HCEC 1CT (cell line): ENCODE measurements at places on chromosomes 3 and 15.

DNA sequence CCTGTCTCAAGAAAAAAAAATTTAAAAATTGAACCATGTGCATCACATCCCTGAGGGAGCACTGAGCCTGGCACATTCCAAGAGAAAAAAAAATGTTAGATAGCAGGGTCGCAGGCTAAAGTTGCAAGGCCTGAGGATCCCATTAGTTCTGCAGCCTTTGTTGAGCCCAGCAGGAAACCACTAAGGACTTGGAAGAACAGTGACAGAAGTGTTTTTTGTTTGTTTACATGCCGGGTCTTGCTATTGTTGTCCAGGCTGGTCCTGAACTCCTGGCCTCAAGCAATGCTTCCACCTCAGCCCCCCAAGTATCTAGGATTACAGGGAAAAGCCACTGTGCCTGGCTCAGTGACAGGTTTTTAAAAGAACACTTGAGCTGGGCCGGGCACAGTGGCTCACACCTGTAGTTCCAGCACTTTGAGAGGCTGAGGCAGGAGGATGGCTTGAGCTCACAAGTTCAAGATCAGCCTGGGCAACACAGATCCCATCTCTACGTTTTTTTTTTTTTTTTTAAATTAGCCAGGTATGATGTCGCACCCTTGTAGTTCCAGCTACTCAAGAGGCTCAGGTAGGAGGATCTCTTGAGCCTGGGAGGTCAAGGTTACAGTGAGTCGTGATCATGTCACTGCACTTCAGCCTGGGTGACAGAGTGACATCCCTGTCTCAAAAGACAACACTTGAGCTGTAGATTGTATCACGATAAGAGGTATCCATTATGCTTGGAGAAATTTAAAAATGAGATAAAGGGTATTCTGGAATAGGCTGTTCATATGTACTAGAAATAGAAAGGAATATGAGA lies 15.2 kb downstream of the CHAC1 start:
- no peak for DNase-seq

DNA sequence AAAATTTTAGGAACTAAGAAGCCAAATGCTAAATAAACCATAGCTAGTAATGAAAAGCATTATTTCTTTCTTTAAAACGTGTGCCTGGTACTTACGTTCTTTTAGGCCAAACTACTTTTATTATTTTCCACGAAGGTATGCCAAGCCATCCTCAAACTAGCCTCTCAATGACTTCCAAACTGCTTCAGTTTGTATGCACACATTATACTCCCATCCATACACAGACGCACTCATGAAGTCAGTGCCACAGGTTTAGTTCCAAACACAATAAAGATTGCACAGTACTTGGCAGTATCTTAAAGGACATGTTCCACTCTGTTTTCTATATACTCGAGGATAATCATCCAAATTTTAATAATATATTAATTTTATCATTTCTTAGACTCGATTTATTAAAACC lies 609.2 kb upstream of the ZNF385D start:
- DNase-seq: no peak

GRCh38 chr3:84965141-84965540 lies 6.4 kb downstream of the CADM2 start:
- DNase-seq: no peak

GRCh38 chr15:96107916-96108315 lies 222.6 kb upstream of the NR2F2 start:
- DNase-seq: no peak

- DNase-seq: no peak
Measured at GRCh38 chr15:52069559-52069958, 43.0 kb downstream of the BCL2L10 start.

DNA sequence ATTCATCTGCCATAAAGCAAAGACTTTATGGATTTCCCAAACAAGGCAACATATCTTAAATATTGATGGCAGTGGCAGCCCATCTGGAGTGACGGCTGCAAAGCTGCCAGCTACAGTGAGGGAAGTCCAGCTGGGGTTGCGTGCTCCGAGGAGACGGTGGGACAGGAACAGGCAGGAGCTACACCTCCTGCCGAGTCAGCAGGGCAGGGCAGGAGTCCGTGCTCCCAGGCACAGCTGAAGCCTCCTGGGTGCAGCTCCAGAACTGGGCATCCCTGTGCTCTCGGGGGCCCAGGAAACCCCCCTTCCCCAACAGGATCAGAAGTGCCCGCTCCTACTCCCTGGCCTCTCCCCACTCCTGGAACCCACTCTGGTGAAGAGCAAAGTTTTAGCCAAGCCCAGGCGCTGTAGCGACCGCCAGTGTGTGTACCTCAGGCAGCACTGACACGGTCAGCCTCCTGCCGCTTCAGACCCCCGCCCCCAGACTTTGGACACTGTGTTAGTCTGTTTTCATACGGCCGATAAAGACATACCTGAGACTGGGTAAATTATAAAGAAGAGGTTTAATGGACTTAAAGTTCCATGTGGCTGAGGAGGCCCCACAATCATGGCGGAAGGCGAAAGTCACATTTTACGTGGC lies 556.4 kb upstream of the CCDC54 start:
- DNase-seq: no peak

DNA sequence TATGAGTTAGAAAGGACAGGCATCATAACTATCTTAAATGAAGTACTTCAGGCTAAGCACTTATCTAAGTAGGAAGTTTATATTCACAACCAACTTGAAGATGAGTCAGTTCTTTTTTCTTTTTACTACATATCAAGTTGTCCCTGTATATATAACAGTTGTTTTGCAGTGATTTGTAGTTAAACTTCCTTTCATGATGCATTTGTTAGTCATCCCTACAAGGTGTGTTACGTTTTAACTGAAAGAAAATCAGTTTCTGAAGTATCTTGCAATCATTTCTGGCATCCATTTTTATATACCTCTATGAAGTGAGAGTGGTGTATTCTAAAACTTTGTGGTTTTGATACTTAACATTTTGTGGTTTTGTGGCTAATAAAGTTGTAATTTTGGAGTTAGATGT lies 46.1 kb downstream of the ZFAND6 start:
- peak; percentile 82 for DNase-seq

GRCh38 chr3:12371525-12372140 lies 82.8 kb downstream of the PPARG start:
- peak; percentile 73 for DNase-seq

DNA sequence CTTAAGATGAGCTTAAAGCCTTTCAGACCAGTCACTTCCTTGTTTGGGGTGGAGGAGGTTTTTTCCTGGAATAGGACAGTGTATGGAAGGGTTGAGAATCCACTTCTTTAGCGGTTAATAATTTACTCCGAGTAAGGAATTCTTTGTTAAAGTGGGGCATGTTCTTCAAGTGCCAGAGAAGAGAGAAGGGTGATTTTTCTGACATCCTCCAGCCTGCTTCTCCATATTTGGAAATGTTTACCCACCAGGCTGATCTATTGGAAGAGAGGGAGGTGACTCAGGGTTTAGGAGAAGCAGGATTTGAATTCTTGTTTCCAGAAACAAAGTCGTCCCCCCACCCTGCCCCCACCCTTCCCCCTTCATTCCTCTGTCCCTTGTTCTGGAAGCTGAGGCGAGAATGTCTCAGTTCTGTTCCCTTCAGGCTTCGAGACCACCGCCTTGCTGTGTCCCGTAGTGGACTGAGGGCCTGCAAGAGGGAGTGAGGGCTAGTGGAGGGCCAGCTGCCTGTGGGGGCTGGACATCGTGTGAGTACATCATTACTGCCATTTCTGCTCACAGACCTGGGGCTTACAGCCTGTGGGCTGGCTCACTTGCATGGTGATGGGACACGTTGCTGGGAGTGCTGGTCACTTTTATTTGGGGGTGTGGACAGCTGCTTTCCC lies 58.5 kb downstream of the LPP start:
- DNase-seq: peak; percentile 97

- DNase-seq: no peak
Measured at GRCh38 chr3:127157171-127157828, 35.6 kb upstream of the PRR23E start.

DNA sequence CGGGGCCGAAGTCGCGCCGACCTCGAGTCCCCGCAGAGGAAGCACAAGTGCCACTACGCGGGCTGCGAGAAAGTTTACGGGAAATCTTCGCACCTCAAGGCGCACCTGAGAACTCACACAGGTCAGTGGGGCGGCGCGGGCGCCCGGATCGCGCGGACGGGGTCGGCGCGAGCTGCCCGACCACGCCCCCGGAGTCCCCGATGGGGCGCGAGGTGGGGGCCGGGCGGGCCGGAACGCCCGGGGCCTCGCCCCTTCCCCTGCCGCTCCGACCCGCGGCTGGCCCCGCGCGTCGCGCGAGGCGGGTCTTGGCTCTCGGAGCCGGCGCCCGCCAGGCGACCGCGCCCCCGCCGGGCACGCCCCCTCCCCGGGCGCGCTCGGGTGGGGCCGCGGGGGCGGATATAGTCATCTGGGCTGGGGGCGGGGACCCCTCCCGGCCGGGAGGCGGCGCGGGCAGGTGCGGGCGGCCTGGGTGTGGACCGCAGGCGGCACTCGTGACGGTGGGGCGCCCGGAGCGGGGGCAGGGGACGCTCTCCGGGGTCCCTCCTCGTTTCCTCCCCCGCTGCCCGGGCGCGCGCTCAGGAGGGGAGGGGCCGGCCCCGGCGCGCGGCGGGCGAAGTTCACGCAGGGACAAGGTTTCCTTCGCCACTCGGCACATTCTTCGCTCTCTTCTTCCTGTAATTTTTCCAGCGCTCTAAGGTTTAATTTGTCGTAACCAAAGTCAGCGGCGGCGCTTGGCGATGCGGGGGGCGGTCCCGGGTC lies 1.2 kb downstream of the KLF13 start:
- peak; percentile 17 for DNase-seq

- no peak for DNase-seq
Measured at GRCh38 chr3:52326976-52327375, 10.9 kb downstream of the DNAH1 start.

DNA sequence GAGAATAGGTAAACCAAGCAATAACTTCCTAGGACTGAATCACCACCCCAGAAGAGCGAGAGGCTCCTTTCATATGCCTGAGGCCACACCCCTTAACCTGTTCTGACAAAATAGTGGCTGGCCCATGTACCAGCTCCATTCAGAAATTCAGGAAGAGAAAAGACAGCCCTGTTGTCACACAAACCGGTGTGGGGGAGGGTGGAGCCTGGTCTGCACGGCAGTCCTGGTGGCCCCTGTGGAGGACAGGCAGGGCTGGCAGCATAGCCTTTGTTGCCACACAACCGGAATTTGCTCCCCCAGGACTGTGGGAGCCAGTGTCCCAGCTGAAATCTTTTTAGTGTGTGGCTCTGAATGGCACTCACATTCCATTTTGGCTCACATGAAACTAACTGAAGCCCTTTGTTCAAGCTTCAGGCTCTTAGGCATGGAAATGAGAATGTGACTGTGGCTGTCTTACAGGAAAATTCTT lies 23.8 kb downstream of the RLBP1 start:
- no peak for DNase-seq

DNA sequence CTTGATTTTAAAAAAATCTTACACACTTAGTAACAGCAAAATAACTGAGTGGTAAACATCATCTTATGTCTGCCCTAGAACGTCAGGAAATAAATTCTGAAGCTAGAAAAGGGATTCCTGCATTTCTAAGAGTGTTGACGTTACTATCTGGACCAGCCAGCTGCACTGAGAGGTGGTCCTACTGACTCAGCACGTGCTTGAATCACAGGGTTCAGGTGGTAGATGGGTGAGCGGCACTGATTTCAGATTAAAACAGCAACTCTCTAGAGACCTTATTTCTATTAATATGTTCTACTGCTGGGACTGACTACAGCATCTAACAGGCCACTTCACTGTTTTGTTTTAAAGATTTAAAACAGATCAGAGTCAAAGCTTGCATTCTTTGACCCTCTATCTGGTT lies 377.2 kb downstream of the GABRB3 start:
- DNase-seq: no peak
